ENCODE measurements at places on chromosomes 3 and 15. TPM values are rescaled to one million over a fixed set of nuclear protein-coding genes. Genes with fewer than 3 reads are reported as not detected.

DNA sequence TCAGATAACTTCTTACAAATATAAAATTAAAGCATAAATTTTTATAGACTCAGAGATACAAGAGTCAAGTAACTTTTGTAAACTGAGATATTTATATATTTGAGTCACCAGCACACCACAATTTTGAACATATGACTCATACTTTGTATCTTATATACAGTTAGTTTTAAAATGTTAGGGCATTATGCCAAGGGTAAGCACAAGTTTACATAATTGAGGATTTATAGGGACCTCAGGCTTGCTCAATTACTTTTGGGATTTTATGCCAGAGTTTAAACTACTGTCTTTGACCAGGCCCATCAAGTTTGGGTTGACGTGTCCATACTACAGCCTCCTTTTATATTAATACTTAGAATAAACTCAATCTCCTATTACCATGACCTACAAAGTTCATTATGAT lies 7.4 kb upstream of the FGF7 start:
- no peak overlapping the region for H3K27ac ChIP-seq
- DNase-seq, result no peak
- H3K27me3 ChIP-seq, result no peaks in the 10 kb centered on the region

DNA sequence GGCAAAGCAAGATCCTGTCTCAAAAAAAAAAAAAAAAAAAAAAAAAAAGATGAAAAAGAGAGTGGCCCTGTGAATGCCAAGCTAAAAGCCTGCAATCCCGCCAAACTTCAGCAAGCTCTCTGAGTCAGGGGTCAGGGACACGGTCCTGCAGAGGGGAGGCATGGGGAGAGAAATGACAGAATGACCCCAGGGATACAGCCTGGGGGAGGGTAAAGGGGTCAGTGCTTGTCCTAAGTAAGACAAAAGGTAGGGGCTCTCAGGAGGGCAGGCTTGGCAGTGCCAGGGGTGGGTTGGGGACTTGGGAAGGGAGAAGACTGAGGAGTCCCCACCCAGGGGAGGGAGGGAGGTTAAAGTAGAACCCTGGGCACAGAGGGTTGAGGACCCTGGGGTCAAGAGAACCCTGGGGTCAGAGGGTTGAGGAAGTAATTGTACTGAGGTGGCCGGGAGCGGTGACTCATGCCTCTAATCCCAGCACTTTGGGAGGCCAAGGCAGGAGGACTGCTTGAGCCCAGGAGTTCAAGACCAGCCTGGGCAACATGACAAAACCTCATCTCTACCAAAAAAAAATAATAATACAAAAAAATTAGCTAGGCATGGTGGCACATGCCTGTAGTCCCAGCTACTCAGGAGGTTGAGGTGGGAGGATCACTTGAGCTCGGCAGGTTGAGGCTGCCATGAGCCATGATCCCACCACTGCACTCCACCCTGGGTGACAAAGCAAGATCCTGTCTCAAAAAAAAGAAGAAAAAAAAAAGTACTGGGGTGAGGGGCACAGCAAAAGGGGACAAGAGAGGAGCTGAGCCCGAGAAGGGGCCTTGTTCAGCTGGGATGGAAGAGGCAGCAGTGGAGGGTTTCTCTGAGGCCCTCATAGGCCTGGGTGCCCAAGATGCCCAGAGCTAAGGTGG lies 5.2 kb upstream of the SEMA3B start:
- H3K4me3 ChIP-seq, result no peak overlapping the region
- peaks cover 9% of the 10 kb centered on the region for H3K36me3 ChIP-seq
- H3K27ac ChIP-seq, result no peak overlapping the region
- no peak for DNase-seq
- peaks cover 15% of the 10 kb centered on the region for H3K4me1 ChIP-seq
- H3K27me3 ChIP-seq, result peaks cover 22% of the 10 kb centered on the region

- no peaks in the 10 kb centered on the region for H3K36me3 ChIP-seq
- no peaks in the 10 kb centered on the region for H3K27me3 ChIP-seq
- no peak overlapping the region for H3K27ac ChIP-seq
- no peak for DNase-seq
Measured at GRCh38 chr3:142003291-142003690, 126.8 kb downstream of the ATP1B3 start.

DNA sequence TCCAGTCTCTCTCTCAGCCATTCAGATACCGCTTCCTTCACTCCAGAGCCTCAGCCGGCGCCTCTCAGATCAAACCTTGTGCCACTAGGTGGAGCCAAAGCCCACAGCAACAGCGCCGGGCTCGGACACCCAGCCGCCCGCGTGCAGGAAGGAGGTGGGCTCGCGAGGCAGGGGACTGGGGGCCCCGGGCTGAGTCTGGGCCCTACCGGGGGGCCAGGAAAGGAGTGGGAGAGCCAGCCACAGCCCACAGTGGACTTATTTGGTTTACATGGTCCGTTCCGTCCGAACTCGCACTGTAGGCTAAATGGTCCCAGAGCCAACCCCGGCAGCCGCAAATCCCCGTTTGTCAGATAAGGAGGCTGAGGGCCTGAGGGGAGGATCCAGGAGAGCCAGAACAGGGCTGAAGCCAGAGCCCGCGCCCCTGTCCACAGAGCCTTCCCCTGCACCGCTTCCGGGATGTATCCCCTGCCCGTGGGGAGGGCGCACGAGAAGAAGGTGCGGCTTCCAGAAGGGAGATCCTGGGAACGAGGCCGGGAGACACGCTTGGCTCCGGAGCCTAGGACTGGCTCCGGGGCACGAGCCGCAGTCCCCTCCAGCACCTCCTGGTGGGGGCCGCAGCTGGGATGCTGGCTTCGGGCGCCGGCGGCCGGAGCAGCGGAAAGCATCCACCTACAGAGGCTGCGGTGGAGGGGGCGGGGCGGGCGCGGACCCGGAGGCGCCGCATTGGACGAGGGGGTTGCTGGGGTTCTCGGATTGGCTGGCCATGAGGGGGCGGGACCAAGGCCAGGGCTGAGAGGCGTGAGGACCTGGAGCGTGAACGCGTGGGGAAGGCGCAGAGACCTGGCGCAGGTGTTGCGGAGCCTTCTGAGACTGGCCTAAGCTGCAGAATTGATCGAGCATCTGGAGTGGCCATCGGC lies 6.5 kb upstream of the CYP11A1 start:
- no peak overlapping the region for H3K27ac ChIP-seq
- DNase-seq, result peak; percentile 87
- no peaks in the 10 kb centered on the region for H3K36me3 ChIP-seq
- H3K4me3 ChIP-seq, result peak overlapping the region; percentile 82

GRCh38 chr3:30766522-30766921 lies 127.9 kb downstream of the GADL1 start:
- no peaks in the 10 kb centered on the region for H3K27me3 ChIP-seq
- H3K27ac ChIP-seq, result no peak overlapping the region
- no peak for DNase-seq
- no peak overlapping the region for H3K4me3 ChIP-seq
- H3K4me1 ChIP-seq, result peaks cover 16% of the 10 kb centered on the region
- H3K36me3 ChIP-seq, result no peaks in the 10 kb centered on the region

- no peak overlapping the region for H3K4me3 ChIP-seq
- H3K27me3 ChIP-seq, result no peaks in the 10 kb centered on the region
- peaks cover 25% of the 10 kb centered on the region for H3K4me1 ChIP-seq
- DNase-seq, result peak; percentile 82
Measured at GRCh38 chr15:62658498-62658897, 384.0 kb upstream of the TPM1 start.

DNA sequence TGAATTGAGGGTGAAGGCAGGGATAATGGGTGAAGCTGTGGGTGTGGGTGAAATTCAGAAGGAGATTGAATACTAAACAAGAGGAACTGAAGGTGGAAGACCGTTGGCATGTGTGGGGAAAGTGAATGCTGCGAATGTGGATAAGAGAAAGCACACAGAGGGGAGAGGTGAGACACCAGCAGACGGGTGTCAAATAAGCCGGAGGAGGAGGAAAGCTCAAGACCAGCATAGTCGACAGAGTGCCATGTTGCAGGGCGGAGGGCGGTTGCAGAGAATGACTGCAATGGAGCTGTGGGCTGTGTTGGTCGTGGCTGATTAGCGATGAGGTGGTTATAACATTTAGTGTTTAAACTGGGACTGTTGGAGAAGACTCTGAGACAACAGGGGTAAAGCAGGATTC lies 16.4 kb upstream of the HCN4 start:
- H3K4me1 ChIP-seq, result peaks cover 9% of the 10 kb centered on the region
- H3K27me3 ChIP-seq, result peaks cover 13% of the 10 kb centered on the region
- no peaks in the 10 kb centered on the region for H3K36me3 ChIP-seq
- H3K4me3 ChIP-seq, result no peak overlapping the region

DNA sequence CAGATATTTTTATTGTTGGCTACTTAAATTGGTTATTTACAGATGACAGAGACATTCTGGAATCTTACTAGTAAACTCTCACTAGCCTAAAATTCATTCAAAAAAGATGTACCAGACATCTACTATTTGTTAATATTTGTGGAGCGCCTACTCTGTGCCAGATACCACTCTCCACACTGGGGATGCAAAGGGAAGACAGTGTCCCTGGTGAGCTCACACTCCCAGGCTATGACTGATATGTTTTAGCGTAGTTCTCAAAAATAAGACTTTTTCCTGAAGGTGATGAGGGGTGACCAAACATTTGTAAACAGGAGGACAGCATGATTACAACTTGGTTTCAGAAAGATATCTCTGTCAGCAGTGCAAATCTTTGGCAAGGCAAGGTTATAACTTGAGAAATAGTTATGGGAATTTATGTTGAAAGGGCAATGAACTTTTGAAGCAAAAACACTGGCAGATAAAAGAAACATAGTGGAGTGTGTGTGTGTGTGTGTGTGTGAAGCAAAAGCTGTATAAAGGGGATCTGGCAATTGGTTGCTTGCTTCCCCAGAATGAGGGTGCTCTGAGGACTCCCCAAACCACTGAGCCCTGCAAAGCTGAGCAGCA lies 51.2 kb downstream of the HACD2 start:
- H3K27ac ChIP-seq, result no peak overlapping the region
- no peaks in the 10 kb centered on the region for H3K4me1 ChIP-seq
- DNase-seq, result no peak
- no peak overlapping the region for H3K4me3 ChIP-seq
- no peaks in the 10 kb centered on the region for H3K36me3 ChIP-seq

DNA sequence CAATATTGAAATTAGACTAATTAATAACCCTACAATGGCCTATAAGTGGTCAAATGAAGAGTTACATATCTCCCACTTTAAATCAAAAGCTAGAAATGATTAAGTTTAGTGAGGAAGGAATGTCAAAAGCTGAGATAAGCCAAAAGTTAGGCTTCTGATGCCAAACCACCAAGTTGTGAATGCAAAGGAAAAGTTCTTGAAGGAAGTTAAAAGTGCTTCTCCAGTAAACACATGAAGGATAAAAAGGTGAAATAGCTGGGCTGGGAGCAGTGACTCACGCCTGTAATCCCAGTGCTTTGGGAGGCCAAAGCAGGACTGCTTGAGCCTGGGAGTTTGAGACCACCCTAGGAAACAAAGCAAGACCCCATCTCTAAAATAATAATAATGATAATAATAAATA lies 46.9 kb upstream of the DCUN1D1 start:
- H3K4me1 ChIP-seq, result no peaks in the 10 kb centered on the region
- no peaks in the 10 kb centered on the region for H3K27me3 ChIP-seq
- no peak overlapping the region for H3K4me3 ChIP-seq
- peaks cover 38% of the 10 kb centered on the region for H3K36me3 ChIP-seq
- DNase-seq, result no peak
- no peak overlapping the region for H3K27ac ChIP-seq

Gene REC114
- polyA plus RNA-seq, result not detected

Gene SLC28A2
- not detected for polyA plus RNA-seq

Gene GOLGA6B
- not detected for polyA plus RNA-seq

Gene XCR1
- 0.05 TPM for polyA plus RNA-seq
